Activated B cell treated with CpG ODN at 0.5 μM for 24 hours (primary cell): ENCODE measurements at places on chromosomes 7 and 10. TPM values are rescaled to one million over a fixed set of nuclear protein-coding genes. Genes with fewer than 3 reads are reported as not detected.

- DNase-seq = no peak
Measured at GRCh38 chr10:1123972-1124371, 67.8 kb downstream of the WDR37 start.

DNA sequence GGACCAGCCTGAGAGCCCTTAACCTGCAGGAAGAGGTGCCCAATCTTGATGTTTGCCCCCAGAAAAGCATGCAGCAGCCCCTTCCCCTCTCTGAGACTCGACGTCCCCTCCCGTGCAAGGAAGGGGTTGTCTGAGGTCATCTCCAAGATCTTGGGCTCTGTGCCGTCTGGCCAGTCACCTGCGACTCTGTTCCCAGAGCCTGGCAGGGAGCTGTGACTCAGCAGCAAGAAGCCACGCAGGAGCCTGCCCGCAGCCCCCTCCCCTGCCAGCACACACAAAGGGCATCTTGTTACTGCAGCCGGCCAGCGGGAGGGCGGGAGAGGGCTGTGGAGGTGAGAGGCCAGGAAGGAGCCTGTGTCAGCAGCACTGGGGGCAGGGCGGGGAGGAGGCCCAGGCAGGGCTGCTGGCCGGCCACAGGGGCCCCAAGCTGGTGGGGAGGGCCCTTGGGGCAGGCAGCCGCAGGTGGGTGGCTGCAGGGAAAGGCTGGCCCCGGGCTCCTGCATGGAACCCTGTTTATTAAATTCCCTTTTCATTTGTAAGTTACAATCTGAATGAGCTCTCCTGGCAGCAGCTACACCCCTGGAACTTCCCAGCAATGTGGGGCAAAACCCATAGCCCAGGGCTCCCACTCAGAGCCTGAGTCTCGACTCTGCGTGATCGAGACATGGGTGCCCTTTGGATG, 103.7 kb upstream of the ZMIZ1 start:
- DNase-seq = no peak

GRCh38 chr7:30838008-30838407, 66.8 kb downstream of the MINDY4 start:
- no peak for DNase-seq

- DNase-seq = no peak
Measured at GRCh38 chr10:4213441-4213840, 428.4 kb upstream of the KLF6 start.

Gene MTPN
- 130 and 137 TPM in 2 replicates for total RNA-seq

Gene SCD
- 24.9 and 26.0 TPM in 2 replicates for total RNA-seq

Gene PLEKHS1
- total RNA-seq = 0.07 TPM in 1 of 2 replicates, not detected in the other

Gene RNLS
- 4.9 and 5.7 TPM in 2 replicates for total RNA-seq

Gene IL15RA
- 19.1 and 19.8 TPM in 2 replicates for total RNA-seq

Gene PLAC9
- total RNA-seq = not detected in 2 replicates

Gene SEPTIN14
- not detected in 2 replicates for total RNA-seq
